ENCODE measurements at places on chromosomes 3 and 15.

DNA sequence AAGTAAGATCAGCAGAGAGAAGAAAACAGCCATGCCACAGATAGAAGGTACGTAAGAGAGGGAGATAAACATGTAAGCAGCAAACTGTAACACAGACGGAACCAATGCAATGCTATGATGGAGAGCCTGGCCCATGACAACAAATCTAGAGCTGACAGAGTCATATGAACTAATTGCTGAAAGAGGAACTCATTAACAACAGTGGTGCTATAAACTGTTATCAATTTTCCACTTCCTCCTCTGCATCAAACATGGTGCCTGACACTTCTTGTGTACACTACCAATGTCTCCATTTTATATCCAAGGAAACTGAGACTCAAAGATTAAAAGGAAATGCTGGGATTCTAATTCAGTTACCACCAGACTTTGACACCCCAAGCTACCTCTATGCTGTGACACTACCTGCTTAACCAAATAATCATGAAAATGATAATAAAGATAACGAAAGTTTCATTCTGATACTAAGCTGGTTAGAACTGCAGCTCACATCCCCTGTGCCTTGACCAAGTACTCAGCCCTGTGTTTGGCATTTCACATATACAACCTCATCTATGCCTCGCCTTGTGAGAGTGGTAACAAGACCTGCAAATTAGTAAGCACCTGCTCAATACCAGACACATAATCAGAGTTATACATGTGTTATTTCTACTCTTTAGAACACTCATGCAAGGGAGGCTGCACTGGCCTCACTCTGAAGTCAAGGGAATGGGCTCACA is 79.3 kb downstream of the ANO10 start:
- no peak for DNase-seq

DNA sequence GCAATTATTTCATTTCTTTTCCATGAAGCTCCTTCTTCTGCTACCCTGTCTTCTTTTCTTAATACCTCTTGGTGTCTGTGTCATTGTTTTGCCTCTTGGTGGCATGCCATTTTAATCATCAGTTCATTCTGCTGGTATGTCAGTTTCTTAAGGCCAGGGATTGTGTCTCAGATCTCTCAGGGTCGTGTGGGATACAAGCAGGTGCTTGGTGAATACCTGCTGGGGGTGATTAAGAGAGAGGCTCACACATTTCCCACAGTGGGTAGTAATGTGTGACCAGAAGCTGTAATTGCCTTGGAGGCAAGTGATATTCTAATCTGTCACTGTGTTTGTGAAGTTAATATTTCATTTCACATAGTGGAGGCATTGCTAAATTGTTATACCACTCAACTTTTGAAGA is 361.4 kb upstream of the TRIM42 start:
- no peak for DNase-seq

GRCh38 chr3:9036404-9037131 is 73.3 kb upstream of the RAD18 start:
- DNase-seq, result no peak

DNA sequence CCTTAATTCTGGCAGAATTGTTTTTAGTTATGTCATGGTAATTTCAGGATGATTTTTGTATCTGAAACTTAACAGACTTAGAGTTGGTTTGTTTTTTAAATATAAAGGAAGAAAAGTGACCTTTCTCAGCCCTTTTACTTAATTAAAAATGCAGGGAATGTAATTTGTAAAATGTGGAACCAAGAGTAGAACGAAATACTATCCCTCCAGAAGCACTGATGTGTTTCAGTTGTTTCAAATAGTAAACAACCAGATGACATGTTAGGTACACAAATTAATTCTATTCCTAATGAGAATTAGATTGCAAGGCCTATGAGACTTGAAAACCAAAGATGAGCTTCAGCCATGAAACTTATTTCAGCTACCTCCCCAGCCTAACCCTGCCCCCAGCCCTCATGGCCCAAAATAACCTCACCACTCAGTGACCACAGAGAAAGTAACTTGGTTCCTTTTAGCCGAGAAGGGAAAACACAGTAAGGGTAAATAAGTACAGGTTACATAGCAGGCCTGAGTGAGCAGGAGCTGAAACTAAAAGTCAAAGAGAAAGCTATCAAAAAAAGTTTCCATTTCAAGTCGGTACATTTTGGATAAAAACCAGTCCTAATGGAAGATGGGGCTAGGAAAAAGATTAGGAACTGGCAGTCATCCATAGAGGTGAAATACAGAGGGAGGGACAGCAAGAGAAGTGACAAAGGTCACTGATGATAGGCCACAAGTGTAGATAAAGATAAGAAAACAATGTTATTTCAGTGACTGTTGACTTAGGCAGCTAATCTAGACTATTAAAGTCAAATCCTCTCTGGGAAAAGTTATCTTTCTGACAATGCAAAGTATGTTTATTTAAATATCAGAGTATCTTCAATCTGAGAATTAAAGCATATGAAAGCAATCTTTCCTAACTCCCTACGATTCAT is 23.2 kb downstream of the SENP8 start:
- DNase-seq, result peak; percentile 54

- DNase-seq, result no peak
Measured at GRCh38 chr3:54536450-54536849, 391.4 kb downstream of the LRTM1 start.

DNA sequence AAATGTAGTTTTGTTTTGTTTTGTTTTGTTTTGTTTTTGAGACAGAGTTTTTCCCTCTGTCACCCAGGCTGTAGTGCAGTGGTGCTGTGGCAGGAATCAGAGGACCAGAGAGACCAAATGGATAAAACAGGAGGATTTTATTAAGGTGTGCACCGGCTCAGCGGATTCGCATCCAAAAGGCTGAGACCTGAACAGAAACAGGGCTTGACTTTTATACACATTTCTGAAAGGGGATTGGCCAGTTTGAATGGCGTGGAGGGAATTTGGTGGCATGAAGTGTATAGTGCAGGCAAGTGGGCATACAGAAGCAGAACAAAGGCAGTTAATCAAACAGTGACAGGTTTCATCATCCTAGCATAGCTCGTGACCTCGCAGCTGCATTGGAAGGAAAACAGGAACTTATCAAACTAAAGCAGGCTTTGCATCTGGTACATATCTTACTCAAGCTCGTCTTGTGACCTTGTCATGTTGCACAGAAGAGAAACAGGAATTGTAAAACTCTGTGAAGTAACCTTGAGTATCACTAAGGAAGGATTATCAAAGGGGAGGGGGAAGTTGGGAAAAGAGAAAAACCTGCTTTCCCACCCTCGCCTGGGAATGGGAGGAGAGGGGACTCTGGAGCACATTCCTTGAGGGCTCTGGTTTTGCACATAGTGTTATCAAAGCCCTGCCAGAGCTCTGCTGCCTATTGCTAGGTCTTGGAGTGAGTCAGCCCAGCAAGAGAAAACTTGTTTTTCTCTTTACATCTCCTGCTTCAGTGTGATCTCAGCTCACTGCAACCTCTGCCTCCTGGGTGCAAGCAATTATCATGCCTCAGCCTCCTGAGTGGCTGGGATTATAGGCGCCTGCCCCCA is 38.5 kb downstream of the C3orf62 start:
- no peak for DNase-seq

DNA sequence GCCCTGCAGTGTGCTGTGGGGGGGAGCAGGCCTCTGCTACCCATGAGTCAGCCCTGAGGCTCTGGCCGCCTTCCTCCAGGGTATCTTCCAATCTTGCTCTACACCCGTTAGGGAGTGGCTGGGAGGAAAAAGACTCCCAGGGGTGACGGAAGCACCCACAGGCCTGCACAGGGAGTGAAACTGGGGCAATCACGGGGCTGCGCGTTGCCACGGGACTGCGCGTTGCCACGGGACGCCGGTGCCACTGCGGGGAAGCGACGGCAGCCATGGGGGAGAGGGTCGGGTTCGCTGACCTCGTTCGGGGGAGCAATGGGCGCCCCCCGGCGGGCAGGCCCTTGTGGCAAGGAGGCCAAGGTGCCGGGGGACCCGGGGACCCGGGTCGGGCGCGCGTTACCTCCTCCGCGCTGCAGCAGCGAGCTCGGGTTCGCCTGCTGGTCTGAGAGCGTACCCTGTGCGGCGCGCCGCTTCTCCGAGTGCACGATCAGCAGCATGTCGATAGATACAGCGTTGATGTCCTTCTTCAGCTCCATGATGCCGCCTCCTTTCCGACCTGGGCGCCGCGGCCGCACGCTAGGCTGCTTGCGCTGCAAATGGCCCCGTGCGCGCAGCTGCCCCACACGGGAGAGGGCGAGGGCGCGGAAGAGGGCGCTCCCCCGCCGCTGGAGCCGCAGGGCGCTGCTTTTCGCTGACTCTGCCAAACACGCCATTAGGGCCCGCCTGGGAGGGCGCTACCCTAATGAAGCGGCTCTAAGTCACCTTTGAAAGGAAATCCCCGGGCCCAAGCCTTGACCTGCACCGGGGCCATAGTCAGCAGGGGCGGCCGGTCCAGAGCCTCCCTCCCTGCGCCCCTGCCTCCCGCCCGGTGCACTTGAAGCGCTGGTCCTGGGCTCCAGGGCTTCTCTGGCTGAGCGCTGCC is at the start of gene KY:
TSS of gene KY (minus strand) at position 592 of the 916 bp plus-strand sequence. CDS start at position 530, 62 bp downstream.
- no peak for DNase-seq

GRCh38 chr15:82020625-82021394 is 25.0 kb downstream of the MEX3B start:
- DNase-seq, result no peak

DNA sequence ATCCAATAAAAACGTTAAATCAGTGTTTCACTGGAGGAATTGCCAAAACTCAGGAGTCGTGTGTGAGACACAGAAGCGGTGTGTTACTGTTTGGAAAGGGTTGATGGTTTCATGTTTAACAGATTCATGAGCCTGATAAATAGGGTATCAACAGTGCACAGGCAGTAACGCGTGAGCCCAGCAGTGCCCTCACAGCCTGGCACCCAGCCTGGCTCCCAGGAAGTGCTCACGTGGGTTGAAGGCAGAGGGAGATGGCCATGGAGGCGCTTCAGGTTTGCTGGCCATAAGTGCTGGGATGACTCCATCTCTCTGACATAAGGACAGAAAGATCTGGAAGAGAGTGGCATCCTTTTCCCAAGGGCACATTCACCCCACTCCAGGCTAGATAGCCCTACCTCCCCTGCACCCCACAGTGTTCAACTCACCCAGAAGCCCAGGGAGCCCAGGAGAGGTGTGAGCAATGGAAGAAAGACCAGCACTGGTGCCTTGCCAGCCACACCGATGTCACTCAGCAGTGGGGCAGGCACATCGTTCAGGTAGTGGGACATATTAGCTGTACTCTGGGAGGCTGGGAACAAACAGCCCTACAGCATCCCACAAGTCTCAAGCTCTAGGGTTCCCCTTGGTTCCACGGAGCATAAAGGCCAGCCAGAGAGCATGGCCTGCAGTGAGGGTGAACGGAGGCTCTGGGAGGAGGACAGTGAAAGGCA is 164.3 kb downstream of the LRRK1 start:
- no peak for DNase-seq

- peak; percentile 21 for DNase-seq
Measured at GRCh38 chr3:161420746-161421145, 49.4 kb upstream of the SPTSSB start.

- DNase-seq, result peak; percentile 73
Measured at GRCh38 chr15:78077053-78077870, at the start of gene TBC1D2B. TBC1D2B (minus strand) TSS chr15:78077711; CDS start chr15:78077652, 59 bp downstream.

DNA sequence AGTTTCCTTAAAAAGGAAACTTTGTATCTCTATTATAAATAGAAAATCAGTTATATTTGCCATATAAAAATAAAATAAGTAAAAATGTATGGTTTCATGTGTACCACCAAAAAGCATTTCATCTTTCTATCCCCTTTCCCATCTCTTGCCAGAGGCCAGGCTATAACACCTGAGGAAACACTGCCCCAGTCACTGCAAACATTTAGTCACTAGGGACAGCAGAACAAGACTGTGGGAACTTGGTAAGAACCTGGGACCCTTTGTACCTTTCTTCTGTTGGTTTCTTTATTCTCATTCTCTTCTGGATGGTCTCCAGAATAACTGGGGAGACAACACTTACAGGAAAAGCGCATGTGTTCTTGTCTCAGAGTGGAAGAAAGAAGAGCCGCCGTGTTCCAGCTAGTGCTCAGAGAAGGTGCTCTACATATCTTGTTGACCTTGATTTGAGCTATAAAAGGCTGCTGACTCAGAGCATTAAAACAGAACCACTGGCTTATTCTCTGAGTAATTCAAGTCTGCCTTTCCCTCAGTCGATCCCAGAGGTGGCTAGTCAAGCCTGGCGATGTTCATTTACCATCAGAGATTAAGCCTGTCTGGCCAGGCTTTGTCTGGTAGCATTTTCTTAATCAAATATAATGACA is 361.6 kb downstream of the RBMS3 start:
- no peak for DNase-seq

GRCh38 chr3:62835554-62836236 is 39.5 kb downstream of the CADPS start:
- no peak for DNase-seq

GRCh38 chr3:157130467-157131251 is 29.3 kb downstream of the CCNL1 start:
- peak; percentile 56 for DNase-seq

DNA sequence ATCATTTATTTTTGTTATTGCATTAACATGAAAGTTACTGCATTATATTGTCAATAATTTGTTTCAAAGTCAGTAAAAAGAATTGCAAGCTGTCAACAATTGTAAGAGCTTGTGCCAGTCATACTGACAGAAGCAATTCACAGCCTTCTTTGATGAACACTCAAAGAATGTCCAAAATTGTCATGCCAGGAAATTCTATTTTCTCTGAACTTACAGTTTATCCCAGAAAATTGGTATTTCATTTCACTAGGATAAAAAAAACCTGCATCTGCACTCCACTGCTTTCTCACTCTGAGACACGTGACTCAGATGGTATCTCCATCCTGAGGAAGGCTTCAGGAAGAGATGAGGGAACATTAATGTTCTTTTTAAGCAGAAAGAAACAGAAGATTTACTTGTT is 332.6 kb upstream of the CCDC54 start:
- no peak for DNase-seq

- no peak for DNase-seq
Measured at GRCh38 chr3:195911946-195912270, 3.6 kb upstream of the TNK2 start.

GRCh38 chr3:174776123-174776522 is 83.0 kb upstream of the NAALADL2 start:
- no peak for DNase-seq

DNA sequence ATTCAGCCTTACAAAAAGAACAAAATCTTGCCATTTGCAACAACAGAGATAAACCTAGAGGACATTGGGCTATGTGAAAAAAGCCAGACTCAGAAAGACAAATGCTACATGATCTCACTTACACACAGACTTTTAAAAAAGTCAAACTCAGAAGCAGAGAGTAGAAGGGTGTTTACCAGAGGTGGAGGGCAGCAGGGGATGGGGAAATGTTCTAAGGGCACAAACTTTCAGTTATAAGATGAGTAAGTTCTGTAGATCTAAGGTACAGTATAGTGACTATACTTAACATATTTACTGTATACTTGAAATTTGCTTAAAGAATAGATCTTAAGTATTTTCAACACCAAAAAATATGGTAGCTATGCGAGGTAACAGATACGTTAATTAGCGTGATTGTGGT is 3.0 kb downstream of the MYEF2 start:
- DNase-seq, result no peak

DNA sequence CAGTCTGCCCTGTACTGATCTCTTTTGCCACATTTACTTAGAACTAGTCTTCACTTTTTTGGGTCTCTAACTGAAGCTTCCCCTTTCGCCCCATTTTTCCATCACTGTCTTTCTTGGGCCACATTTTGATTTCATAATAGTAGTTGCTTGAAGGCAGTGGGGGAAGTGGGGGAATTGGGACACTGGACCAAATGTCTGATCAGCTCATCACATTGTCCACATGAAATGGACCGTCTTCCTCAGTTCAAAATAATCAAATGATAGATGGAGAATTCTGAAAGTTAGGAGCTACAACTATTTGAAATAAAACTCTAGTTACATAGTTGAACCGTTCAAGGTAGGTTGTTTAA is 747 bp downstream of the PDCD6IP start:
- DNase-seq, result no peak

All from HuH-7.5 (cell line).